ENCODE measurements at places on chromosomes 12 and 14. TPM values are rescaled to one million over a fixed set of nuclear protein-coding genes. Genes with fewer than 3 reads are reported as not detected.

Gene CRIP1
- 451 TPM for total RNA-seq

DNA sequence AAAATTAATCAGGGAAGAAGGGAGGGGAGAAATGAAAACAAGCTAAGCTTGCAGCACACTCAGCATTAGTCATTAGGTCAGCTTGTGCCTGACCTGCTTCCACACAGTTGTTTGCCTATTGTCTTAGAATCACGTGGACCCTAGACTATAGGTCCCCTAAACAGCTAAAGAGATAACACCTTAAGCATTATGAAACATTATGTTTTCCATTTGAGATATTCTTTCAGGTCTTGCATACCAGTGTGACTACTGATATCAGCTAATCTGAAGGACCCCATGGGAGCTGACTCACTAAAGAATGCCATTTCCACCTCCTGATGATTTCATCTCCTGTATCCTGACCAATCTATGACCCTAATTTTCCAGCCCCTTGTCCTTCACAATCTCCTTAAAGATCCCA lies 154.1 kb upstream of the FUT8 start:
- no peak for DNase-seq

DNA sequence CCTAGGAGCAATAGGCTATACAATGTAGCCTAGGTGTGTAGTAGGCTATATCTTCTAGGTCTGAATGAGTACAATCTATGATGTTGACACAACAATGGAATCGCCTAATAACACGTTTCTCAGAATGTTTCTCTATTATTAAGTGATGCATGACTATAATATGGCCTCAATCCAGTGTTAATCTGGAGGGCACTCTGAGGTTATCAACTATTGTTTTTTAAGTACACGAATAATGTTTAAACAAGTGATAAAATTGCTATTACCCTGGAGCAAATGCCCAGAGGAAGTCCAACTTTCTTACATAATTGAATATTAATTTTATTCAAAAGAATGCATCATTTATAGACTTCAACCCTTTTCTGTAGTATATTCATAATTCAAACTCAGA lies 16.4 kb upstream of the CNIH1 start:
- DNase-seq, result no peak

GRCh38 chr14:22334627-22335026 lies 254.4 kb downstream of the DAD1 start:
- no peak for DNase-seq

DNA sequence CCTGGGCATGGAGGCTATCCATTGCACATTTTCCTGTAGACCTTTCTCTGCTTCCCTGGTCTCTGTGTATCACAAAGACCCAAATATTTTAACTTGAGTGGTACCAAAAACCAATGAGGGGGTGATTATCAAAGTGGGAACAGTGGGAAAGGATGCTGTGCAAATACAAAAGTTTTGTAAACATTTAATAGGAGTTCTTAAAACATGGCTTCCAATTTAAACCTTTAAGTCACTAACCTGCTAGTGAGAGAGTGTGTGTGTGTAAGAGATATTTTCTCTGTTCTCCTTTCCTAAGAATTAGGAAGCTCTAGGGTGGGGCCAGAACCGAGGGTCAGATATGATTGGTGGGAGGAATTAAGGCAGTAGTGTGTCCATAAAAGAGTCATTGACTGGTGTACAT lies 64.5 kb upstream of the ARHGAP5 start:
- no peak for DNase-seq

DNA sequence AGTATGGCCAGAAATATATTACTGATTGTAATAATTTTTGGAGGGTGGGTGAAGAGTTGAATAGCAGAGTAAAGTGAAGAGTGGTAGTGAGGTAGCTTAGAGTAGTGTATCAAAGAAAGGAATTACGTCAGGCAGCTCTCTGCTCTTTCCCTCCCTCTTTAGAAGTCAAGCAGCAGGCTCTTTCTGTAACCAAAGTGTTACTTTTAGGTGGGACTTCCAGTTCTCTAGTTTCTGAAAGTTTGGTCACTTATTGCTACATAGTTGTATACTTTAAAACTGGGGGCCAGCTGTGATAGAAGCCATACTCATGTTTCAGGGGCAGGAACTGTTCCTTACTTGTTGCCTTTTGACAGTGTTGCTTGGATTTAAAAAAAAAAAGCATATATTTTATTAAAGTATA lies 30.6 kb downstream of the ATF7IP start:
- no peak for DNase-seq

DNA sequence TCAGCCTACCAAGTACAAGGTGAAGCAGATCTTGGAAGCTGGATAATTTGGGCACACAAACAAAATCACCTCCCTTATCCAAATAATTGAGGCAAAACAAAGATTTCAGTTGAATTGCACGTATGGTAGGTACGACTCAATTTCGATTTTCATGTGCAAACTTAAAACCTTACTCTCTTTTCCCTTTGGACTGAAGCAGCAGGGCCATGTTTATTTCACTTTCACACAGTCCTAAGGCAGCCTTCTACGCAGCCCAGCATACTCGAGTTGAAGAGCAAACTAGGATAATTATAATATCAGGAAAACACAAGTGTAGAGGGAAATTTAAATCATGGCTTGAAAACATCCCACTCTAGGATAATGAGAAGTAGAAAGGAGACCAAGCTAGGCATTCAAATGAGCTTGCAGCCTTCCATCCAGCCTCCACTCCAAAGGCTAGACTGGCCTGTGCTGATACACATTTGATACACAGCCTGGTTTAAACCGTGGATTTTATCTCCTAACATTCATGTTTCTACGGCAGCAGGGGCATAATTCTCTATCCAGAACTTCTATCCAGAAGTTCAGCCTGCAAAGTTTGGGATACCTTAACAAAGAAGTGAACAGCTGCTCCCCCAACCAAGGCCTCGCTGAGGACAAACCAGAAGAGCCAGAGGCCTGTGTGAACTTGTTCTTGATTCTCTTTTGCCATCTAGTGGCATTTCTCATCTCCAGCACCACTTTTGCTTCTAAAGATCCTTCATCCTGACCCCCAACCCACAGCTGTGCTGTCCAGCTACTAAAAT lies 2.4 kb upstream of the RNASE7 start:
- DNase-seq, result no peak

DNA sequence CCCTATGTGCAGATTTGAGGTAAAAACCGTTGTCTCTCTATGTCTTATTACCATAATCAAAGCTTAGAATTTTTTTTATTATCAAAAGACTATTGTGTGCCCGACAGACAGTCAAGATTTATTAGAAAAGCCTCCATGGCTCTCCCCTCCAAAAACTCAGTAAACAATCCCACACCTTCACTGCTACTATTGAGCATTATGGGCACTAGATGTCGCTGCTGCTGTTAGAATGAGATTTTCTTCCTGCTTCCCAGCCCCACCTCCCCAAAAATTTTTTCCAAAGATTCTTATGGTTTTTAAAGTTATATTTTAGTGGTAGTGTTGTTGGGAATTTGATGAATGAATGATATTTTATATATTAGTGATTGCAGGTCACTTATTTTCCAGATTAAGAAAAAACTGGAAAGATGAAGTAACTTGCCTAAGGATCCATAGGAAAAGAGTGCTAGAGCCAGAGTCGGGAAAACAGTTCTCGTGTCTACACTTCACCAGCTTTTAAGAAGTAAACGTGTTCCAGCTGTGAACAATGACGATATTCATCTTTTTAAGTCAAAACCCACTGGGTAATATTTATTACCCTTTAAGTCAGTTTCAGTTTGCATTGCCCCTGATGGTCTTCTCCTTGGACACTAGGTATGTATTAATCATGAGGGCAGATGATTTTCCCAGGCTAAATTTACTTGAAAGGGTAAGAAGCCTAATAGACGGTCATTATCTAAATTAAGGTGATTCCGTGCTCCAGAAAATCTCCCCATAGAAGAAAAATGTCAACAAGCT lies 12.2 kb upstream of the FOXG1 start:
- no peak for DNase-seq

DNA sequence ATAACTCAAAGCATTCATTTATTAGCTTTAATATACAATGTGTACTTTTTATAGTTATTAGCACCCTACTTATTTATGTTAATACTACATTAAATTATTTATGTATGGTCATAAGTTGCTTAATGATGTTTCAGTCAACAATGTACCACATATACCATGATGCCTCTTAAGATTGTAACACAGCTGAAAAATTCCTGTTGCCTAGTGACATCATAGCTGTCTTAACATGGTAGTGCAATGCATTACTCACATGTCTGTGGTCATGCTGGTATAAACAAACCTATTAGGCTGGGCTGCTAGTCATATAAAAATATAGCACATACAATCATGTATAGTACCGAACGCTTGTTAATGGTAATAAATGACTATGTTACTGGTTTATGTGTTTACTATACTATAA lies 120.4 kb downstream of the ANO6 start:
- no peak for DNase-seq

- DNase-seq, result no peak
Measured at GRCh38 chr12:131530041-131530332, 180.9 kb upstream of the SFSWAP start.

Measured in T-helper 17 cell (primary cell).